Activated CD4-positive, alpha-beta T cell treated with anti-CD3 and anti-CD28 coated beads, Interleukin-2, amount 50 U/mL, for 48 hours (primary cell): ENCODE measurements at places on chromosomes 3 and 15.

DNA sequence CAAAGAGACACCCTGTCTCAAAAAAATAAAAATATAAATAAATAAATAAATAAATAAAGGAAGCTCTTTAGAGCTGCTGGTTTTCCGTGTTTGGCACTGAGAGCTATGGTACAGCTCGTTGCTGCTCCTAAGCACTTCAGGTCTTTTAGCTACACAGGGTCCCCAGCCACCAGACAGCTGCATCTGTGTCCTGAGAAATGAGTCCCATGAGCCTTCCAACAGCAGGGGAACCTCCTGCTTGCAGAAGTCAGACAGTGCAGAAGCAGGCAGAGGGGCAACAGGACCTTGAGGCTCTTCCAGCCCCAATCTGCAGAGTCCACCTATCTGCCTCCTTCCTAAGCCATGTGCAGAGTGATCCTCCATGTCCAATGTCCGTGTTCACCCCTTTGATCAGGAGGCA, 159.0 kb downstream of the SV2B start:
- DNase-seq: no peak

DNA sequence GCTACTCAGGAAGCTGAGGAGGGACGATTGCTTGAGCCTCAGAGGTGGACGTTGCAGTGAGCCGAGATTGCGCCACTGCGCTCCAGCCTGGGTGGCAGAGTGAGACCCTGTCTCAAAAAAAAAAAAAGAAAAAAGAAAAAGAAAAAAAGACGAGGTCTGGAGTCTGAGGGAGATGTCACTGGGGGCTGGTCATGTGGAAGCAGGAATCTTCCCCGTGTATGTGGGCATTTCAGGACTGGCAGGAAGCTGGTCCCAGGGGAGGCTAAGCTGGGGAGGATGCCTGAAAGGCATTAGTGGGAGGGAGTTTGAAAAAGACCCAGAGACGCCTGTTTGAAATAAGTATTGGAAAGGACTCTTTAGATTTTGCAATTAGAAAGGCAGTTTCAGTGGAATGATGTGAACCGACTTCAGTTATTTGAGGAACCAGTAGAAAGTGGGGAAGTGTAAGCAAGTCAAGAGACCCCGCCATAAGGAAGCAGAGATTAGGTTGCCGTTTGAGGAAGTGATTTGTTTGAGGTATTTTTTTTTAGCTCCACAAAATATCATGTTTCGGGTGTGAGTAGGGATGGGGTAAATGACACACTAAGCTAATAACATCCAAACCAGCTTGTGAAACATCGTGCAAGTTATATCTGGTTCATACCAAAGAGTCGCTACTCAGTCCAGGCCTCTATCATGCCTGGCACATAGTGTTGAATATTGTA, 55.5 kb downstream of the ST6GAL1 start:
- DNase-seq: no peak

DNA sequence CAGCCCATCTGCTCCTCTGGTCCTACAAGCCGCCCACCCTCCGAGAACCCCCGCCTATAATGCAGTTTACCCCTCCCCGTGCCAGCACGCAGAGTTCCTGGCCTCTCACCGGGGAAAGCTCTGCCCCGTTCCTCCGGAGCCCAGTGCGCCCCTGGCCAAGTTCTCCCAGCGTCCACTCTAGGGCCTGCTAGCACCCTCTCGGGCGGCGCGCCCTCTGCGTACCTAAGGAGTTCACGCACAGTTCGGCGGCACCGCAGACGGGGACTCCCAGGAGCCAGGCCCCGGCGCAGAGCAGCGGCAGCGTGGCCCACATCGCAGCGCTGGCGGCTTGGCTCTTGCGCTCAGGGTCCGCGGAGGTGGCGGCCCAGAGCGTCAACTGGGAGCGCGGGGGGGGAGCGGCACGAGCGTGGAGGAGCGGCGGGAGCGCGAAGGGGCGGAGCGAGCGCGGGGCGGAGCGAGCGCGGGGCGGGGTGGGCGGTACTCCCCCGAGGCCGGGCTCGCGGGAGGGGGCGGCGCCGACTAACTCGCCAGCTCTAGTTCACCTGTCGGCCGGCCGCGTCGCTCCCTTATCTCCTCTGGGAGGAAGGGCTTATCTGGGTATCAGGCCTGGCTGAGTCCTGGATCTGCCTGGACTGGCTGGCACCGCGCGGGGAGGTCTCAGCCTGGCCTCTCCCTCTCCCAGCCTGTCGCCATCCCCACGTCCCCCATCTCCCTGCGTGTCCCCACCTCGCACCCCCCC, at the start of gene CTSH:
Gene CTSH (minus strand): TSS at position 378 of the 739 bp plus-strand sequence. CDS start 65 bp downstream, at position 313.
- DNase-seq: peak; percentile 75

DNA sequence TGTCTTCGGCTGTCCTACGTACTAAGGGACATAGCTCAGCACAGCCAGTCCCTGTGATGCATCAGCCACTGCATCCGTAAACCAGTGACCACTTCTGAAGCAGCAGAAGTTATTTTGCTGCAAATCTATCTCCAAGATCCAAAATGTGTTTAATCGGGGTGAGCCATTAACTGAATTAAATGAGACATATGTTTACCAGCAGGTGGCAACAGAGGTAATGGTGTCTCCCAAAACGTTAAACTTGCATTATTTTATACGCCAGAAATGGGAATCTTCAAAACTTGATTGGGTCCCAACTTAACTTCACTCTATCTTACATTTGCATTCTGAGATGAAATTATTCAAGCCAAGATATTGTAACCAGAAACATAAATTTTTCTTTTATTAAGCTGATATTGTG, 75.3 kb upstream of the BOC start:
- no peak for DNase-seq

DNA sequence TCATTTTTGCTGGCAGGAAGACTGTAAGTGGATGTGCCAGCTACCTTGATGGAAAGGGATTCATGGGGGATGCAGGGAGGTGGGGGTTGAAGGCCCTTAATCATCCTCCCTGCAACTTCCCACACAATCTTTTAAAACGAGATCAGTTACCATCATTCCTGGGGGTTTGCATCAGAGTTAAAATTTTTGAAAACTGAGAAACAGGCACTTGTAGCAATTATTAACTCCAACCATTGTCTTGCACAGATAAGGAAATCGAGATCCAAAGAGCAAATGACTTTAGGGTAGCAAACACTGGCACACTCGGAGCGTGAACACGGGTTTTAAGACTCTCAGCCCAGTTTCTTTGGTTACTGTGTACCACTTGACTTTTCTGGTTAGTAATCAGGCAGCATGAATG, 41.9 kb downstream of the GPD1L start:
- DNase-seq: no peak

DNA sequence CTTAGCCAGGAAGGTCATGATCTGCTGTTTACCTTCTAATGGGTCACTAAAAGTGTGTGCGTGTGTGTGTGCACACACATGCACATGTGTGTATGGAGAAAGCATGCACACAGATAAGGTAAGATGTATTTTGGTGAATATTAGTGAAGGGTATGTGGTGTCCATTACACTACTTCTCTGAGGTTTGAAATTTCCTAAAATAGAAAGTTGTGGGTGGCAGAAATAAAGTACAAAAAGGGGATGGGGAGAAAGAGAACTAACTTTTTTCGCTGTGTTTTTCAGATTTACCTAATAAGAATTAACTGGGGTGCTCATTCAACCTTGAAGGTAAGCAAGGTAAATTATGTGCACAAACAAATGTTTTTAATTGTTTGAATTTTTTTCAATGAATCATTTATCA, 24.4 kb upstream of the NR2E3 start:
- DNase-seq: no peak
